ENCODE measurements at places on chromosomes 11 and 22.

DNA sequence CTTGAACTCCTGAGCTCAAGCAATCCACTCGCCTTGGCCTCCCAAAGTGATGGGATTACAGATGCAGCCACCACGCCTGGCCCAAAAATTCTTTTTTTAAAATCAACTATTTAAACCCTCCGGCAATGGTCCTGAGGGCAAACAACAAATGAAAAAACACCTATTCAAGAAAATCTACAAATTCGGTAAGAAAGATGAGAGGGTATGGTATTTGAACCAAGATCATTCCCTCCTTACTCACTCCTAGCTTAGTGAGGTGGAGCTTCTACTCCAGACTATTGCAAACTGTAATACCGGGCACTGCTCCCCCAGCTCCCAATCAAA is 2.1 kb downstream of the NF2 start:
- no peak for DNase-seq
- H3K36me3 ChIP-seq, result peaks cover 25% of the 10 kb centered on the region
- H3K4me3 ChIP-seq, result peak overlapping the region; percentile 95

GRCh38 chr11:120566176-120566575 is 54.6 kb downstream of the GRIK4 start:
- H3K4me1 ChIP-seq, result no peaks in the 10 kb centered on the region
- no peak overlapping the region for H3K27ac ChIP-seq
- H3K27me3 ChIP-seq, result peaks cover 66% of the 10 kb centered on the region
- H3K4me3 ChIP-seq, result no peak overlapping the region
- no peak for DNase-seq

DNA sequence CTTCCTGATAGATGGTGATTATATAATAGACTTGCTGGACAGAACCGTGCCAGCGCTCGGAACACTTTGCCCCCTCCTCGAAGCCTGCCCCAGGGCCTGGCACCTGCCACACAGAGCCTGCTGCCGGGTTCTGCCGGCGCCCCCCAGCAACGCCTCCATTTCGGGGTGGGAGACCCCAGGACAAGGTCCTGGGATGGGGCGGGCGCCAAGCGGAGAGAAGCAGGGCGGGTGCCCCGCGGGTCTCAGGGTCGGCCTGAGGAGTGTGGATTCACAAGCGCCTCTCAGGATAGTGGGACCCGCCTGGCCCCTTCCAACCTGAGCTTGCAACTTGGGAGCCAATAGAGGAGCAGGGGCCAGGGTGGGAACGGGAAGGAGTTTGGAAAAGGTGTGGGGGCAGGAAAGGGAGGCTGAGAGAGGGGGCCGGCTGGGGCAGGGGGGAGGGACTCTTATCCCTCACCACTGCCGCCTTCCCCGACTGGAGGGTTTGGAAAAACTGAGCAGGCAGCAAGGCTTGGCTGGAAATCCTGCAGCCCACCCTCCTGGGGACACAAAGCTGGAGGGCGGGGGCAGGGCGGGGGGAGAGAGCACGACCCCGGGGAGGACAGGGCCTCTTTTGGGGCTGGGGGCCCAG is 3.3 kb upstream of the BCL9L start:
- DNase-seq, result no peak
- H3K27me3 ChIP-seq, result peaks cover 4% of the 10 kb centered on the region
- peak overlapping the region; percentile 99 for H3K27ac ChIP-seq
- H3K4me1 ChIP-seq, result peaks cover 46% of the 10 kb centered on the region
- peak overlapping the region; percentile 95 for H3K4me3 ChIP-seq

GRCh38 chr22:23700706-23701105 is 9.9 kb downstream of the RGL4 start:
- no peaks in the 10 kb centered on the region for H3K27me3 ChIP-seq
- H3K27ac ChIP-seq, result no peak overlapping the region
- no peak overlapping the region for H3K4me3 ChIP-seq
- H3K36me3 ChIP-seq, result peaks cover 76% of the 10 kb centered on the region
- H3K4me1 ChIP-seq, result peaks cover 74% of the 10 kb centered on the region
- DNase-seq, result no peak

- no peak overlapping the region for H3K27ac ChIP-seq
- peaks cover 57% of the 10 kb centered on the region for H3K27me3 ChIP-seq
- peaks cover 3% of the 10 kb centered on the region for H3K4me1 ChIP-seq
These were observed 8.2 kb downstream of the PDE2A start for GRCh38 chr11:72665911-72666472.

- no peaks in the 10 kb centered on the region for H3K27me3 ChIP-seq
- H3K4me1 ChIP-seq, result no peaks in the 10 kb centered on the region
- DNase-seq, result no peak
- no peak overlapping the region for H3K4me3 ChIP-seq
These were observed 38.4 kb downstream of the ZC3H12C start for GRCh38 chr11:110131386-110132123.

GRCh38 chr11:132158696-132159095 is 788.3 kb downstream of the NTM start:
- no peak for DNase-seq
- H3K4me1 ChIP-seq, result no peaks in the 10 kb centered on the region
- H3K4me3 ChIP-seq, result no peak overlapping the region
- H3K36me3 ChIP-seq, result no peaks in the 10 kb centered on the region
- H3K27ac ChIP-seq, result no peak overlapping the region

- no peaks in the 10 kb centered on the region for H3K27me3 ChIP-seq
- H3K27ac ChIP-seq, result no peak overlapping the region
- H3K4me1 ChIP-seq, result no peaks in the 10 kb centered on the region
- DNase-seq, result no peak
These were observed 299.1 kb upstream of the MTNR1B start for GRCh38 chr11:92670308-92670890.

GRCh38 chr11:78228467-78228866 is 39.7 kb downstream of the USP35 start:
- H3K36me3 ChIP-seq, result peaks cover 27% of the 10 kb centered on the region
- DNase-seq, result peak; percentile 39
- H3K27ac ChIP-seq, result no peak overlapping the region
- no peaks in the 10 kb centered on the region for H3K27me3 ChIP-seq
- H3K4me3 ChIP-seq, result no peak overlapping the region
- H3K4me1 ChIP-seq, result peaks cover 55% of the 10 kb centered on the region

DNA sequence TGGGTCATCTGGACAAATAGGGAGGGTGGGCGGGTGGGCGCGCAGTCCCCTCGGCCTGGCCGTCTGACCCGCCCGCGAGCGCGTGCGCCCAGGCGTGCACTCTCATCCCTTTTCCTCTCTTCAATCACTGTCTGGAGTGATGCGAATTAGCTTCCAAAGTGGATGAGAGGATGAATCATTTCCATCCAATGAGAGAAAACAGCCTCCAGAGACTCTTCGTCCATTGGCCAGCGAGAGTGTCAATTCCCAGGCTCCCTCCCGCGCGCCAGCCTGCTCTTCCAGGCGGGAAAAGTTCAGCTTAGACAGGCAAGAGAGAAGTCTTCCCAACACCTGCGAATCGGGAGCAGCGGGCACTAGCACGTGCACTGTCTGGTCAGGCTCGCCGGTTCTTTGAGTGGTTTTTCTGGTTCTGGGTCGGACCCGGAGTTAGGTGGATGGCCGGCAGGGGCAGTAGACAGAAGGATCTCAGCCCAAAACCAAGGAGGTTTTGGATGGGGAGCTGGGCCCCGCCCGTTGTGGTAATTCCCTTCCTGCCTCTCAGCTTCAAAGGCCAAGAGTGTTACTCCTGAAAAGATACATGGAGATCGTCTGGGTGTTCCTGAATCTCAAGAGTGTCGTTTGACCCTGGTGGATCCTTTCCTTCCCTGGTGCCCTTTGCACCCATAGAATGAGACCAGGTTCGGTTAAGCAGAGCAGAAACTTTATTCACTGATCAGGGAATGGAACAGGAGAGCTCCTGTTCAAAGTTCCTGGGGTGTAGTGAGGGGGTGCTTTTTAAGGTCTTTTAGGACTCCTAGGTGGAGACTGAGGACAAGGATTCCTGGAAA is 33.4 kb upstream of the GLYATL1 start:
- H3K4me3 ChIP-seq, result no peak overlapping the region
- H3K27ac ChIP-seq, result no peak overlapping the region
- H3K4me1 ChIP-seq, result no peaks in the 10 kb centered on the region
- H3K27me3 ChIP-seq, result peaks cover 55% of the 10 kb centered on the region
- DNase-seq, result no peak

DNA sequence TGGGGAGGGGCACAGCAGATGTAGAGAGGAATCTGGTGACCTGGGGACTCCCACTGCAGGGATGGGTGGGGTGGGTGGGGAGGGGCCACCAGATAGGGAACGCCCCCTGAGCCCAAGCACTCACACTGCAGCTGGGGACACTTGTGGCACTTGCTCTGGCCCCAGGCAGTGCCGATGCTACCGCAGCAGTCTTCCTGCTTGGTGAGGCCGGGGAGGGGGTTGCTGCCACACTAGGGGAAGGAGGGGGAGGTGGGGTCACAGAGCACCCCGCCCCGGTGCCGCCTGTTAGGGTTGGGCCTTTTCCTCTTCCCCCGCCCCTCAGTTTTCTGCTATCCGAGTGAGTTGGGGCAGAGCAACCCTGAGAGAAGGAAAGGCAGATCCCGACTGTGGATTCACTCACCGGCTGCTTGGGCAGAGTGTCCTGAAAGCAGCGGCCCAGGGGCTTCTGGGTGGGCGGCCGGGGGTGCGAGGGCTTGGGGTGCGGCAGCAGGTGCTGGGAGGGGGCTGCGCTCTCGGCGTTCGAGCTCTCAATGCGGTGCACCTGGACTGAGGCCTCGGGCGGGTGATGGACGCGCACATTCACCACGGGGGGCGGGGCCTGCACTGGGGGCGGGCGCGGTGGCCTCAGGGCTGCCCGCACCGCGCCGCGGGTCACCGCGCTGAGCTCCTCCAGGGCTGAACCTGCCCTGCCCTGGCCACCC is 4.7 kb downstream of the LTBP3 start:
- H3K27me3 ChIP-seq, result peaks cover 3% of the 10 kb centered on the region
- DNase-seq, result peak; percentile 93
- peaks cover 33% of the 10 kb centered on the region for H3K36me3 ChIP-seq
- H3K4me1 ChIP-seq, result peaks cover 76% of the 10 kb centered on the region

DNA sequence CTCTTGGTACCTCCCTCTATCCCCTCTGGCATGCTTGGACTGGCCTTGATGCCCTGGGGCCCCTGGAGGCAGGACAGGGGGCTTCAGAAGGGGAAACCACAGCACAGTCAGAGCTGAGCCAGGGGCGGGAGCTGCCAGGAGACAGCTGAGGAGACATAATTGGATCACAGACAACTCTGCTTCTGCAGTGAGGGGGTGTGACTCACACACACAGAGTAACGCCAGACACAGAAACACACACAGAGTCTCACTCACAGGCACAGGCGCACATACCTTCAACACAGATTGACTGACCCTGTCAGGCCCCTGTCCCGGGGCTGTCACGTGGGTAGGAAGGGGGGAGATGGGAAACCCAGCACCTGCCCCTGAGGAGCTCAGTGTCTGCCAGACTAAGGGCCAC is 20.6 kb downstream of the STARD10 start:
- no peak for DNase-seq
- no peaks in the 10 kb centered on the region for H3K36me3 ChIP-seq

- no peak overlapping the region for H3K27ac ChIP-seq
- DNase-seq, result peak; percentile 52
- H3K27me3 ChIP-seq, result peaks cover 70% of the 10 kb centered on the region
- peaks cover 27% of the 10 kb centered on the region for H3K4me1 ChIP-seq
- no peaks in the 10 kb centered on the region for H3K36me3 ChIP-seq
These were observed 2.4 kb upstream of the CECR2 start for GRCh38 chr22:17366830-17367229.

GRCh38 chr22:19802001-19802893 is 41.7 kb downstream of the TBX1 start:
- DNase-seq, result peak; percentile 10
- H3K4me3 ChIP-seq, result no peak overlapping the region
- no peaks in the 10 kb centered on the region for H3K27me3 ChIP-seq
- no peaks in the 10 kb centered on the region for H3K4me1 ChIP-seq
- H3K36me3 ChIP-seq, result no peaks in the 10 kb centered on the region

DNA sequence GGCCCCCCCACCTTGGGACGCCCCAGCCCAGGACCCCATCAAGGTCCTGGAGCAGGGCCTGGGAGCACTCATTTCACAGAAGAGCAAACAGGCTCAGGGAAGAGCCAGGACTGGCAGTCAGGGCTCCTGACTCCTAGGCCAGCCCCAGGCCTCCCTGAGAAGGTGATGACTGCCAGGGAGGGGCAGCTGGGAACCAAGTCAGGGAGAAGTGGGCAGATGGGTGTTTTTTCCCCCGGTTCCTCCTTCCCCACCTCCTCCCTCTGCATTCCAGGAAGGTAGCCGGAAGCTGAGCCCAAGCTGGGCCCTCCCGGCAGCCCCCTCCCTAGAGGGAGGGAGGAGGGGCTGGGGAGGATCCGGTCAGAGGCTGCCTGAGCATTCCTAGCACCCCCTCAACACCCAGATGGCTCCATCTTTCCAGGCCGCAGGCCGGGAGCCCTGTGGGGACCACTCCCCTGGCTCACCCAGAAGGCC is 19.6 kb downstream of the MYRF start:
- H3K36me3 ChIP-seq, result no peaks in the 10 kb centered on the region
- no peak overlapping the region for H3K27ac ChIP-seq
- H3K27me3 ChIP-seq, result peaks cover 12% of the 10 kb centered on the region
- H3K4me3 ChIP-seq, result no peak overlapping the region

- no peaks in the 10 kb centered on the region for H3K27me3 ChIP-seq
- no peak for DNase-seq
- no peaks in the 10 kb centered on the region for H3K4me1 ChIP-seq
- no peak overlapping the region for H3K27ac ChIP-seq
- H3K4me3 ChIP-seq, result no peak overlapping the region
These were observed 687.2 kb downstream of the TBC1D22A start for GRCh38 chr22:47449508-47450270.

DNA sequence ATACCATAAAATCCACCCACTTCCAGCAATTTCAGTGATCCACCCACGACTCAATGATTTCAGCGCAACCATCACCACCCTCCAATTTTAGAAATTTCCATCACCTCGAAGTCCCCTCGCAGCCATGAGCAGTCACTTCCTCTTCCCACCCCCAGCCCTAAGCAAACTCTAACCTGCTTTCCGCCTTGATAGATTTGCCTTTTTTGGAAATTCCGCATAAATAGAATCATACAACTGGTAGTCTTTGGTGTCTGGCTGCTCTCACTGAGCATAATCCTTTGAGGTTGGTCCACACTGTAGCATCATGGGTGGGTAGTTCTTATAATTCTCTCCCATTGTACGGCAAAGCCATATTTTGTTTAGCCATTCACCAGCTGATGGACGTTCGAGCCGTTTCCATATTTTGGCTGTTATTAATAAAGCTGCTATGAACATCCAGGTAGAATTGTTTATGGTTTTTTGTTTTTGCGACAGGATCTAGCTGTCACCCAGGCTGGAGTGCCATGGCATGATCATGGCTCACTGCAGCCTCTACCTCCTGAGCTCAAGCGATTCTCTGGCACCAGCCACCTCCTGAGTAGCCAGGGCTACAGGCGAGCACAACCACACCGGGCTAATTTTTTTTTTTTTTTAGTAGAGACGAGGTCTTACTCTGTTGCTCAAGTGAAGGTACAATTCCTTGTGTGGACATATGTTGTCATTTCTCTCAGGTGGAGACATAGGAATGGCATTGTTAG is 16.0 kb downstream of the PIM3 start:
- no peak overlapping the region for H3K4me3 ChIP-seq
- H3K36me3 ChIP-seq, result peaks cover 8% of the 10 kb centered on the region
- H3K4me1 ChIP-seq, result peaks cover 12% of the 10 kb centered on the region
- peak; percentile 55 for DNase-seq
- H3K27me3 ChIP-seq, result peaks cover 4% of the 10 kb centered on the region
- peak overlapping the region; percentile 17 for H3K27ac ChIP-seq

Data from activated naive CD4-positive, alpha-beta T cell treated with anti-CD3 and anti-CD28 coated beads, Interleukin-2, amount 10 ng/mL, durations not matched to agents 7 days and 5 days (primary cell).